Left renal cortex interstitium (tissue), 4 donors: ENCODE measurements at places on chromosomes 7 and 10.

DNA sequence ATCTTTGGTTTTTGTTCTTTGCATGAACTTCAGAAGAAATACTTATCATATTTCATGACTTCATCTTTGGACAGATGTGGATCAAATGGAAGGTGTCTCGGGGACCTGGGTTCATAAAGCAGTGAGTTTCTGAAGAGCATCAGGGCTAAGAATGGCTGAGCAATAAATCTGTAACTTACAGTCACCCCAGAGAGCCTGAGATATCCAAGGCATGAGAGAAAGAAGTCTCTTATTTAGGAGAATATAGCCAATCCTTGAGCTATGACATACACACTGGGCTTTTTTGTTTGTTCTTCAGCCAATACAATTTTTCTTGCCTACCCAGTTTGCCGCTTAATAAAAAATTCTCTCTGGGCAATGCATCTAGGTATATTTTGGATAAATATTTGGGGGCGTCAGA lies 252.6 kb upstream of the INHBA start:
- DNase-seq = no peak

DNA sequence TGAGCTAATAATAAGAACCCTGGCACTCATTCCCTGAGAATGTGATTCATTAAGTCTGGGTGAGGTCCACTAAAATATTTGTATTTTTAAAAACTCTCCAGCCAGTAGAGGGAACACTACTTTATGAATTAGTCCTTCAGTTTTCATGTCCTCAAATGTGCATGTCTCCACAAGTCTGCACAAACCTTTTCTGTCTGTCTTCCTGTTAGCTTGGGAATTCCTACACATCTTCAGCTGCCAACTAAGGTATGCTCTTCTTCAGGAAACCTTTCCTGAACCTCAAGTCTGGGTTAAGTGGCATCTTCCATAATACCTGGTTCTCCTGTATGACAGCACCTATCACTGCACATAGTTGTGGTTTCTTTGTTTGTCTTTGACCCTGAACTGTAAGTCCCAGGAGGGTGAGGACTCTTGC lies 119.6 kb upstream of the MKX start:
- DNase-seq = no peak

DNA sequence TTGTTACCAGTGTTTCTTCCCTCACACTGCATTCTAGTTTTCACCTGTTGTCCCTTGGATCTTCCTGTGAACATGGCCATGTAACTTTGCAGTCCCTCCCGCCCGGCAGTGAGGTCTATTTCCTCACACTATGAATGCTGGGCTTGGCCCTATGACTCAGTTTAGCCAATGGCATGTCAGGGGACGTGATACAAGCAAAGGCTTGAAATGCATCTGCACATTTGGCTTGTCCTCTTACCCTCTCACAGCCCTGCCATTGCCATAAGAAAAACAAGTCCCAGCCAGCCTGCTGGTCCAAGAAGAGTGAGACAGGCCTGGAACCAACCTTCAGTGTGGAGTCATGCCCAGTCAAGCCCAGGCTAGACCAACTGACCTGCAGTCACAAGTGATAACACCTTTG lies 17.1 kb upstream of the EZH2 start:
- no peak for DNase-seq

DNA sequence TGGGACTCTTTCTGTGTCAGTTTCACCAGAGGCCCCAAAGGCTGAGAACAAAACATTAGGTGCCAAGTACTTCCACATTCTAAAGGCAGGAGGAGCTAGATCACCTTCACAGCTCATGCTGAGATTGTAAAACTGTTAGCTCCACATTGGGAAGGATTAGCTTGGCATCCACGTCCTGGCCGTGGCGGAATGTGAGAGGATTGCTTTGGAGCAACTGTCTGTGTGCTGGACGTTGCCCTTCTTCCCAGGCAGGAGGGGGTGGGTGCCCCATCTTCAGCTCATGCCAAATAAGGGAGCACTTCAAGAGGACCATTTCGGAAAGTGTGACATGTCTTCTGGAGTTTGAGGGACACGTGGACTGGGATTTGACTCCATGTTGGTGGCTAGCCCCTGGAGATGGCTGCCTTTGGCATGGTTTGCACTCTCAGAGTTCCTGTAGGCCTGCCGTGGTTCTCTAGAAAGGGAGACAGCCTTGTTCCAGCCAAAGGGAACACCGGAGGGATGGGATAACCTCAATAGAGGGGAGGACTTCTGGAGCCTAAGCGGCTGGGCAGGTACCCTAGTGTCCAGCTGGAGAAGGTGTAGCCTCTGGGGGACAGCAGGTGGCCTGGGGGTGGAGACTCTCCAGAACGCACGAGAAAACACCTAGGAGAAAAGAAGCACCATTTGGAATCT lies 19.9 kb upstream of the FMC1 start:
- DNase-seq = no peak

GRCh38 chr7:158655931-158656441 lies 48.6 kb downstream of the NCAPG2 start:
- DNase-seq = no peak

- no peak for DNase-seq
Observed at GRCh38 chr10:97494863-97495506, 3.2 kb downstream of the MMS19 start.

DNA sequence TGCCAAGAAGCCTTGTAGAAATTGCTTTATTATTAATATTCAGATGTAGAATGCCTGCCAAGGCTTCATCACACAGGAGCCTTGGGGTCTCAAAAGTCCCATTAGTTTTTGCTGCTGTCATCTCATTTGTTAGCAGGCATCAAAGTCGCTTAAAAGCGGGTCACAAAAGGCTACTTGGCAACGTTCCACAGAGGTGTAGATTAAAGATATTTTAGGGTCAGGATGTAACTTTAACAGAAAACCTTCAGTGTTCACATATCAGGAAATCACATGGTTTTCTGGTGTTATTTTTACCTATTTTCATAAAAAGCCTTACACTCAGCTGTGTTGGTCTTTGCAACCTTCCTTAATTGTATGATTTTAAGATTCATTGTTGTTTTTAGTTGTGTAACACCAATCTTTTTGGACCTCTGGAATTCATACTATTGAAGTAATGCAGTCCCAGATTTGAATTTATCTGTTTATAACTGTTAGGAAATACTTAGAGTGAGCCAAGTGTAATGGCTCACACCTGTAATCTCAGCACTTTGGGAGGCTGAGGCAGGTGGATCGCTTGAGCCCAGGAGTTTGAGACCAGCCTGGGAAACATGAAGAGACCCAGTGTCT lies 65.3 kb downstream of the TET1 start:
- DNase-seq = no peak

- DNase-seq = no peak
Observed at GRCh38 chr10:79219322-79219957, 127.8 kb upstream of the PPIF start.

- no peak for DNase-seq
Observed at GRCh38 chr10:71302874-71303568, 16.0 kb upstream of the SLC29A3 start.

DNA sequence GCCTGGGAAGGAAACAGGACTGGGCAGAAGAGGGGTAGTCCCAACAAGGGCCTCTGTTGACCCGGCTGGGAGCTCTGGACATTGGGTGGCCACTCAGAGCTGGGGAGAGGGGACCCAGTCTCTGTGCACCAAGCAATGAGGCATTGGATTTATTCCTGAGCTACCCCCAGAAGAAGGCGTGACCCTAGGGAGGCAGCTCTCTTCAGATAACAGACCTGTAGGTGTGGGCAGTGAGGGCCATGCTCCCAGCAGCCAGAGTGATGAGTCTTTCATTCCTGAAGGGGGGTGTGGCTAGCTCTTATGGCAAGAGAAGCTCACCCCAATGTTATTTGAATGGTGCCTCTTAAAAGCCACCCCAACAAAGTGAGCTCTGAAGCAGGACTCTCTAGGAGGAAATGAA lies 20.4 kb downstream of the TEX36 start:
- DNase-seq = no peak

GRCh38 chr7:117179701-117180100 lies 143.2 kb downstream of the WNT2 start:
- DNase-seq = no peak
